ENCODE measurements at places on chromosomes 4 and X.

DNA sequence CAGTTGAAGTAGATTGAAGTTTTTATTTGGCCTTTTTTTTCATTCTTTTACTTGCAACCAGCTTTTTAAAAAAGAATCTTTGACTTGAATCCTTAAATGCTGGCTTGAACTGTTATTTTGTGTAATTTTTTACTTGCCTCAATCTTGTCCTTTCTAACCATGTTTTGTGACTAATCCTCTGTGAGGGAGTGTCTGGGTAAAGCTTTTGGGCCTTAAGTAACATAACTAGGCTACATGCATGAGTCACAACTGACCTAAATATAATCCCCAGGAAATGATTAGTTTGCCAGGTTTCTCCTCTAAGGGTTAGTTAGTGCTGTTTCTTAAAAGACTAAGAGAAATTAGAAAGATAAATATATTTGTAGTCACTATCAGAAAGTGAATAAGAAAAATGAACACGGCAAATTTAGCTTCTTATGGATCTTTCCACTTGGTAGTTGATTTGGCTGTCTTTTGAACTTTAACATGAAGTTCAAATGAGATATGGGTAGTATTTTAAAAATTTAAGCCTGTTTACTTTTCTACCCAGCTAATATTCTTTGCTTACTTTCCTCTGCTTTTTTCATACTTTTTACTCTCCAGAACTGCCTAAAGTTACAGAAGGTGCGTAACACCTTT, 13.0 kb downstream of the EXOC1 start:
- peak; percentile 91 for DNase-seq

- peak; percentile 1 for DNase-seq
Observed at GRCh38 chrX:28022371-28022770, 41.1 kb upstream of the DCAF8L1 start.

DNA sequence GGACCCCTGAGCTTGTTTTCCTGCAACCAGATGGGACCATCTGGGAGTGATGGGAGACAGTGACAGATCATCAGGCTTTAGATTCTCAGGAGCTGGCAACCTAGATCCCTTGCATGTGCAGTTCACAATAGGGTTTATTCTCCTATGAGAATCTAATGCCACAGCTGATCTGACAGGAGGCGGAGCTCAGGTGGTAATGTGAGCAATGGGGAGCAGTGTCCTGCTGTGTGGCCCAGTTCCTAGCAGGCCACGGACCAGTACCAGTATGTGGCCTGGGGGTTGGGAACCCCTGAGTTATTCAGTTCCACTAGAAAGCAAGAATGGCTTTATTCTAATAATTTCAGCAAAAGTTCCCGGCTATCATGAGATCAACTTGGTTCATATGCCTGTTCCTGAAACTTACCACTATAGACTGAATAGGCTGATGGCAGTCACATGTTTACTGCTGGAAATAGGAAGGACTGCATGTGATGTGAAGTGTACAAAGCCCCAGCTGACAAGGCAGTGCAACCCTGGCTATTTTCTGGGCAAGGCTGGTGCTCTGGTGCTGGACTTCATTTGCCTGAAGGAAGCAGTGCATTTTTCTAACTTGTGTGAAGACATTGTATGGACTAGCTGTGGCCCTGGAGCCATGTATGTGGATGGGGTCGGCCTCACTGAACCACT, 107.2 kb downstream of the SPRY1 start:
- no peak for DNase-seq

- DNase-seq: no peak
Observed at GRCh38 chrX:129934952-129935351, 29.0 kb downstream of the UTP14A start.

DNA sequence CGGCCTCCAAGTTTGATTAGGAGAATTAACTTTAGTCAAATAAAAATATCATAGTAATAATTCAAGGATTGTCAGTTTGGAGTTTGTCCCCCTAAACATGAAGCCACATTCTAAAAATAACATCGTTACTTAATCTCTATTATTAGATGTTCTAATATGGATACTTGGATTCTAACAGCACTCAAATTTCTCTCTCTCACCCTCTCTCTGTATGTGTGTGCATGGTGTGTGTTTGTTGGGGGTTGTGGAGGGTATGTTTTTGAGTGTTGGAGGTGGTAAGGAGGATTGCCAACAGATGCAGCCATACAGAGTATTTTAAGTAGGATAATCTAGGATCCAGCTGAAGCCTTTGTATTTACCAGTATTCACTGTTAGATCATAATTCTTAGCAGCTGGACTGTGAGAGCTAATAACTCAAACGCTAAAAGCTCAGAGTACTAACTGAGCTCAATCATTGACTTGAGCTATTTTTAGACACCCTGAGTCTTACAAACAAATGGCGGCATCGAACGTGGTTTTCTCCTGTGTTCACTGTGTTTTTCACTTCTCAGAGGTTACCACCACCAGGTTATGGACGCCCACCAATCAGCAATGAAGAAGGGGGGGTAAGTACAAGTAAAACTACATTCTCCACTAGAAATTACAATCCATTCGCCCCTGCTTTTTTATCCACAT, 8.8 kb downstream of the ENAM start:
- DNase-seq: peak; percentile 39

GRCh38 chrX:38312436-38312835, 14.9 kb downstream of the RPGR start:
- peak; percentile 81 for DNase-seq

DNA sequence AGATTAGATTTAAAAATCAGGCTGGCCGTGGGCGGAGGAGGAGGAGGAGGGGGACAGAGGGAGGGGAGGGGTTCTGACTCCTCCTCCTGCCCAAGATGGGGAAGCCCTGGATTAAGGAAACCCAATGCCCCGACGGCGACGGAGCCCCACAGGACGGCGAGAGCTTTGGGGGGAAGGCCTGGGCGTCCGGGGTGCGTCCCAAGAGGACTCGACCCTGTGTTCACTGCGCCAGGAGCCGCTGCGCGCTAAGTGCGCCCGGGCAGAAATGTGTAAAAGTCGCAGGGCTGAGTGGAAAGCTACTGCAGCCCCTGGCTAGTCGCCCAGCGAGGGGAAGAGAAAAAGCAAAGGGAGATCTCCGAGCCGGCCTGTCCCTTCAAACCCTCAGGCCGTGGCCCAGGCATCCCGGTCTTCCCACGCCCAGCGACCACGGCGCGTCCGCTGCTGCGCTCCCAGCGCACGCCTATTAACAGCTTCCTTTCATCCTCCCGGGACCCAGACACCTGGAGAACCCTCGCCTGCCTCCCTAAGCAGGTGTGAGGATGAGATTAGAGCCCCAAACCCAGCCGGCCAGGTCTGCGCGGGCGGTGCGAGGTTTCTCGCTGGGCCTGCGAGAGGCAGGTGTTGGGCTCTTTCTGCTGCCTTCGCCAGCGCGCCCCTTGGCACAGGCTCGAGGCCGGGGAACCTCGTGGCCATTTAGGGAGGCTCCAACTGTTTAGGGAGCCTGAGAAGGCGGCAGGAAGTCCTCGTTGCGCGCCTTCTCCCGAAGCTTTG, 1.4 kb upstream of the RPS6KA3 start:
- DNase-seq: peak; percentile 11

- DNase-seq: no peak
Observed at GRCh38 chrX:145003443-145003842, 243.9 kb upstream of the SPANXN1 start.

GRCh38 chr4:89299153-89299791, 8.3 kb downstream of the GPRIN3 start:
- DNase-seq: no peak

Data from fibroblast of upper back skin (primary cell).